Activated CD4-positive, alpha-beta T cell treated with anti-CD3 and anti-CD28 coated beads for 48 hours (primary cell): ENCODE measurements at places on chromosomes 3 and 15.

DNA sequence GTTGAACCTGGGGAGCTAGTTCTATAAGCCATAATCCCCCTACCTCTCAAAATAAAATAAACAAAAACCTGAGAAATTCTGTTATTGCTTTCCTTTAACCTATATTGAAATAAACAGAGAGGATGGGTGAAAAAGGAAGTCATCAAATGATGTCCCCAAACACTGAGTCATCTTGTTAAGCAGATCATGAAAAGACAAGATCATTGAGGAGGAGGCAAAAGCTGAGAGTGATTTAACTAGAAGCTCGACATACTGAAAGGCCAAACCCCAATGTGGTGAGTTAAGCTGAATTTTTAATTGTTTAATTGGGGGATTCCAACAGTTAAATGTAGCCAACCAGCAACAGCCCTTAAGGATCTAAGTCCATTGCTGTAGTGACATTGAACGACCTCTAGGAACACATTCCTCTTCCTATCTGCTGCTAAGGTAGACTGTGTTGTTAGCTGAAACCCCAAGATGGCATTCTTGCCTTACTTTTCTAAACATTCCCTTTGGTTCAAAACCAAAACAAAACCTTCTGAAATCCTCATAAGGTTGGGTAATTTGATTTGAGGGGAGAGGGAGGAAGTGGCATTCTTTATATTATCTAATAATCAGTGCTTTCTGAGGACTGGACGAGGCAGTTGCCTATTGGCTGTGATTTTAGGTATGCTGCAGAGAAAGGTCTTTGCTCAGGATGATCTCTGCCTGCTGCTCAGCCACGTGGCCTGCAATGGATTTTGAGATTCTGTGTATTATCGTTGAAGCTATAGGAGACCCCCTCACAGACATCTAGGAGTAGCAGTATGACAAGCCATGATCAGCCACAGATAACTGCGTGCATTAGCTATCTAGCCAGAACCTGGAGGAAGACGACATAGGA lies 62.7 kb upstream of the BNIP2 start:
- no peak for DNase-seq

DNA sequence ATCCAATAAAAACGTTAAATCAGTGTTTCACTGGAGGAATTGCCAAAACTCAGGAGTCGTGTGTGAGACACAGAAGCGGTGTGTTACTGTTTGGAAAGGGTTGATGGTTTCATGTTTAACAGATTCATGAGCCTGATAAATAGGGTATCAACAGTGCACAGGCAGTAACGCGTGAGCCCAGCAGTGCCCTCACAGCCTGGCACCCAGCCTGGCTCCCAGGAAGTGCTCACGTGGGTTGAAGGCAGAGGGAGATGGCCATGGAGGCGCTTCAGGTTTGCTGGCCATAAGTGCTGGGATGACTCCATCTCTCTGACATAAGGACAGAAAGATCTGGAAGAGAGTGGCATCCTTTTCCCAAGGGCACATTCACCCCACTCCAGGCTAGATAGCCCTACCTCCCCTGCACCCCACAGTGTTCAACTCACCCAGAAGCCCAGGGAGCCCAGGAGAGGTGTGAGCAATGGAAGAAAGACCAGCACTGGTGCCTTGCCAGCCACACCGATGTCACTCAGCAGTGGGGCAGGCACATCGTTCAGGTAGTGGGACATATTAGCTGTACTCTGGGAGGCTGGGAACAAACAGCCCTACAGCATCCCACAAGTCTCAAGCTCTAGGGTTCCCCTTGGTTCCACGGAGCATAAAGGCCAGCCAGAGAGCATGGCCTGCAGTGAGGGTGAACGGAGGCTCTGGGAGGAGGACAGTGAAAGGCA lies 164.3 kb downstream of the LRRK1 start:
- DNase-seq, result no peak

GRCh38 chr3:177934001-177934891 lies 602.0 kb upstream of the KCNMB2 start:
- no peak for DNase-seq

DNA sequence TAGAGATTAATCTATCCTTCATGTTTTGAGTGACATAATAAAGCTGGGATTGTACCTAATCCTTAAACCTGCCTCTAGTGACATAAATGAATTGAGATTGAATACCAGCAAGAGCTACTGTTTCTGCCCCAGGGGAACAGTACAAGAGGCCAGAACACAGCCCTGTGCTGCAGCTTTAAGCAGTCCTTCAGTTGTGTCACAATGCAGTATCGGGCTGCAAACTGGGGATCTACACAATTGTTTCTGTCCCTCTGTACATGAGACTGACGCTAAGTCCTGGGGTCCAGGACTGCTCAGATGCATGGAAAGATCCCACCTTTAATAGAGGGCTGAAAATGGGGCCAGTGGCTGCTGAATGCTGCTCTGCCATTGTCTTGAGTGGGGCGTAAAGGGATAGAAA lies 87.5 kb downstream of the MINAR1 start:
- DNase-seq, result no peak

GRCh38 chr3:56193519-56193918 lies 274.7 kb downstream of the ERC2 start:
- DNase-seq, result no peak

GRCh38 chr3:190086191-190086590 lies 34.5 kb downstream of the P3H2 start:
- no peak for DNase-seq

- DNase-seq, result no peak
Measured at GRCh38 chr3:138458774-138459499, 24.5 kb downstream of the ESYT3 start.

GRCh38 chr3:150825916-150826377 lies 63.0 kb upstream of the SIAH2 start:
- DNase-seq, result no peak

- DNase-seq, result no peak
Measured at GRCh38 chr3:104763007-104763406, 603.7 kb upstream of the ALCAM start.

DNA sequence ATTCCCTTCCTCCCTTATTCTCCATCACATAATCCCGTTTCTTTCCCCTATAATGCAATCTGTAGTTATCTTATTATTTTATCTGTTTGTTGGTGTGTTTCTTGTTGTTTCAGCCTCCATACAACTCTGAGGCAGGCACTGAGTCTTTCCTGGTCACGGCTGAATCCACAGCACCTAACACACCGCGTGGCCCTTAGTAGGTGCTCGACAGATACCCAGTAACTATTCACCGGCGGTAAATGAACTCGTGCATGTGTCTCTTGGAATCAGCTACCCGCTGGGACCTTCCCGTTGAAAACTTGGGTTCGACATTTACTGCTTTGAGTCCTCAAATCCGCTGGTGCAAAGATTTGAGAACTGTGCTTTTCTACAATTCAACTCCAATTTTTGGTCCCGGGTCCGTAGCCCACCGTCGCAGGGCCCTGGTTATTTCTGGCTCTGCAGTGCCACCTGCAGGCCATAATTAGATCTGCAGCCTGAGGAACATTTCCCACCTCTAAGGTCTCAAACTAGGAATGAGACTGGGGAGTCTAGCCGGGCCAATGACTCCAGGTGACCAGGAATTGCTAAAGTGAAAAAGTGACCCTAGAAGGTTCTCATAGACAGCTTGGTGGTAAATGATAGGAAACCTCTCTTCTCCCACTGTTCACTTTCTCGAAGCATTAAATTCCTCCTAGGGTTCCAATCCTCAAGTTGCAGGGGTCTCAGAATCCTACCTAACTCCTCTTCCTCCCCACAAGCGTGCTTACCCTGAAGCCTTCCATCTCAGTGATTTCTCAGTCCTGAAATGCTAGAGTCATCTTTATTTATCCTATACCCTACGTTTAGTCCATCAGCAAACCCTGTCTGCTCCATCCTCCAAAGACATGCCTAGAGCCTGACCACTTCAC lies 40.0 kb upstream of the TRH start:
- peak; percentile 23 for DNase-seq

DNA sequence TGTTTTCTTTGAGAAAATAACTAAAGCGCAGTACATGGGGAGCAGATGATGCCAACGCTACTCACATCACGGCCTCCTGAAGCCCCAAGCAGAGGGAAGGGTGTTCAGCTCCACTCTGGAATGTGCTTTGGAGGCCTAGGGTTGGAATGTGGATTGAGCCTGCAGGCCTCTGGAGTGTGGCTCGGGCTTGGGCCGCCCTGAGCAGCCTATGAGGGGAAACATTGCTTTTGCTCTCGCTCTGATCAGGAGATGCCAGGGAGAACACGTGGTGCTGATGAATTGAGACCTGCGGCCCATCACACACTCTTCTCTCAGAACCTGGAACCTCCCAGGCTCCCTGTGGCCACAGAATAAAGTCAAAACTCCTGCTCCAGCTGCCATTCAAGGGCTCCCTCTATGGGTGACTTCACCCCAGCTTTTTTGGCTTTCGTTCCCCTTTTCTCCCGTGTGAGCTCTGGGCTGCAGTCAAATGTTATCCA lies 23.3 kb downstream of the CCDC13 start:
- DNase-seq, result peak; percentile 27

DNA sequence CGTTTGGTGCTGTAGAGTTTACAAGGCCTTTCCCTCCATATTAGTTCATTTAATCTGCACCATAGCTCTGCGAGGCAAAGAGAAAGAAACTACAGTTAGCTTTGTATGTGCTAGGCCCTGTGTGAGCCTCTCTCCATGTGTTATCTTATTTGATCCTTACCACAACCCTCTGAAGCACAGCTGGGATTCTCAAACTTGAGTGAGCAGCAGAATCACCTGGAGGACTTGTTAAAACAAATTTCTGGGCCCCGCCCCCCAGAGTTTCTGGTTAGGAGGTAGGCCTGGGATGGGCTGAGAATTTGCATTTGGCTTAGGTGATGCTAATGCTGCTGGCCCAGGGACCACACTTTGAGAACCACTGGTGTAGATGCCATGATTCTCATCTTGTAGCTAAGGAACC lies 12.3 kb downstream of the CA12 start:
- DNase-seq, result no peak

- DNase-seq, result peak; percentile 69
Measured at GRCh38 chr15:65400760-65401610, 21.8 kb downstream of the IGDCC4 start.

GRCh38 chr15:29320420-29320819 lies 50.8 kb upstream of the NSMCE3 start:
- DNase-seq, result no peak

- no peak for DNase-seq
Measured at GRCh38 chr15:70192490-70192889, 94.8 kb upstream of the TLE3 start.

- no peak for DNase-seq
Measured at GRCh38 chr15:73941871-73942635, 15.8 kb downstream of the LOXL1 start.

- no peak for DNase-seq
Measured at GRCh38 chr15:100671858-100672543, 69.6 kb downstream of the ASB7 start.
